ENCODE measurements at places on chromosomes 7 and 10.
A peak's percentile ranks its signal among the peaks of the same experiment; 100 is the strongest.

DNA sequence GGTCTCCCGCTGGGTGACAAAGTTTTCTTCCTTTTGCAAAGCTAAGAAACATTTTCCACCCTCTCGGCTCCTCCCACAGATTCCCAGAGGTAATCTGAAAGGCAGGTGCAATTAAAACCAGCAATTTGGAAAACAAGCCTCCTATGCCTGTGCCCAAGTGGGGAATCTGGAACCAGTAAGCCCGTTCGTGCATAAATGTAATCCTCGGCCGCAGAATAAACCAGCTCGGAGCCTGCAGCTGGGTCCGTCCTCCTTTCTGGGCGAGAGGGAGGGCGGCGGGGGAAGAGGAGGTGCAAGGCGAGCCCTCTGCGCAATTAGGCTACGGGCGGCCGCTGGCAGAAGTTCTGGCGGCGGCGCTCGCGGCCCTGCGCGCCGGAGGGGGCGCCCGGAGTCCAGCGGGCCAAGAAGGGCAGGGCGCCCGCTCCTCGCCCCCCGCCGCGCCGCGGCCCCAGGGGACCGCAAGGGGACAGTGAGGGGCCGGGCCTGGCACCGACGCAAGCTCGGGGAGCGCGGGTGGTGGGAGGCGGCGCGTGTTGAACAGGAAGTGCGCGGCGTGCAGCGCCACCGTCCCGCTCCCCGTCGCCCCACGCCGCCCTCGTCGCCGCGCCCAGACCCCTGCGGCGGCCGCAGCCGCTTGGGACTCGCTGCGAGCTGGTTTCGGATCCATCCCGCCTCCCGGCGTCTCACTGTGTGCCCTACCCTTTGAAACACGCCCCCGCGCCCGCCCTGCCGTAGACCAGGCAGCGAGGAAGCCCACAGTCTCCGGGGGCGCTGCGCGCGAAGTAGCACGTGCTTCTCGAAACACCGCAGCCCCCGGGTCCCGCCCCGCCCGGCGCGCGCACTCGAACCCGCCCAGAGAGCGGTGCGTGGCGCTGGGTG lies at the start of gene PRKAG2:
TSS of gene PRKAG2 (minus strand) at position 217 of the 879 bp plus-strand sequence. CDS start 495 bp downstream, outside the sequence.
- peak within 1 kb of the TSS; percentile 94 for H3K4me3 ChIP-seq
- H3K27ac ChIP-seq = peak within 1 kb of the TSS; percentile 88
- no peaks in the 10 kb centered on the region for H3K27me3 ChIP-seq
- peak; percentile 65 for DNase-seq

DNA sequence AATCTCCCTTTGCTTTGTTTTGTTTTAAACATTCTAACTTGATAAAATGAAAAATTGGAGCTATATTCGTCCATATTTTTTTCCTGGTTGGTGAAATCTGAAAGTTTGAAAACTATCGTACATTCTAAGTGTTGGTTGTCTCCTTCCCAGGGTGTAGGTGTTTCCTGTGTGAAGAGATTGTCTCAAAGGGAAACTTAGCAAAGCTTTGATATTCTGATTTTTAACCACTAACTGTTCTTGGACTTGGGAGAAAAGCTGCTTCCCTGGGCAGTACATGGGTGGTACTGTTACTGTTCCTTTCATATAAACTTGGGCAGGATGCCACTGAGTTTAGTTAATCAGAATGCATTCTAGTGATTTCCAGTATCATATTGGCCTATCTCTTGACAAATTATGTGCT lies 253.5 kb upstream of the LRGUK start:
- no peaks in the 10 kb centered on the region for H3K36me3 ChIP-seq
- no peaks in the 10 kb centered on the region for H3K27me3 ChIP-seq
- H3K4me1 ChIP-seq = no peaks in the 10 kb centered on the region
- no peak overlapping the region for H3K27ac ChIP-seq

DNA sequence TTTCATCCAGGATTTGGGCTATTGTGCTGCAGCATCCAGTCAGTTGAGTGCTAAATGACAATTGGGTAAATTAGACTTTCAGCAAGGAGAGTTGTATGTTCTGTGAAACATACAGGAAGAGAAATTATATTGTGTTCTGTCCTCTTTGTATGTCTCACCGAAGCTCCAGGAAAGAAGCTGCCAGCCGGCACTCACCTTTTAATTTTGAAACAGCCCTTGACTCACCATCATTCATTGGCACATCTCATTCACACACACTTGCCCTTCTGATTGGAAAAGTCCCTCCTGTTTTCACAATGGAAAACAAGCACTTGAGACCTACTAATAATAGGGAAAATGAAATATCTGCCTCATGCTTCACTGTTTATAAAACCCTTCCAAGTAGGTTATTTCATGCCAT lies 495.6 kb downstream of the RPS24 start:
- no peak for DNase-seq
- no peaks in the 10 kb centered on the region for H3K36me3 ChIP-seq
- H3K27ac ChIP-seq = no peak overlapping the region
- no peaks in the 10 kb centered on the region for H3K27me3 ChIP-seq
- H3K4me3 ChIP-seq = no peak overlapping the region

DNA sequence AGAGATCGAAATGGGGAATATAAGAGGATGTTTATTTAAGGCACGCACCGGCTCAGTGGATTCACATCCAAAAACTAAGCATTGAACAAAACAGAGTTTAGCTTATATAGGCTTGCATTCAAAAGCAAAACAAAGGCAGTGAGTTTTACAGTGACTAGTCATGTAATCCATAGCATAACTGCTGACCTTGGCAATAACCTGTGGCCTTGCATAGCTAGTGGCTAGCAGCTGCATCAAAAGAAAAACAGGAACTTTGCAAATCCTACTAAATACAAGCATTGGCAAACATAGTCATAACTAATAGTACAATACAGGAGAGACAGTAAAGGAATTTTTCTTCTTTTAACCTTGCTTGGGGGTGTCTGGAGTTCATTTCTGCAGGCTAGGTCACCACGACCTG lies 9.7 kb upstream of the ZNF485 start:
- DNase-seq = no peak
- H3K27ac ChIP-seq = no peak overlapping the region
- no peaks in the 10 kb centered on the region for H3K36me3 ChIP-seq
- H3K4me3 ChIP-seq = no peak overlapping the region

- DNase-seq = no peak
- H3K4me1 ChIP-seq = peaks cover 10% of the 10 kb centered on the region
- peaks cover 6% of the 10 kb centered on the region for H3K36me3 ChIP-seq
- H3K27ac ChIP-seq = no peak overlapping the region
Measured at GRCh38 chr10:69375307-69376151, 41.2 kb downstream of the TACR2 start.

GRCh38 chr7:49639808-49640207 lies 133.6 kb upstream of the VWC2 start:
- no peaks in the 10 kb centered on the region for H3K27me3 ChIP-seq
- H3K36me3 ChIP-seq = no peaks in the 10 kb centered on the region
- no peak overlapping the region for H3K27ac ChIP-seq
- no peak overlapping the region for H3K4me3 ChIP-seq
- DNase-seq = no peak

GRCh38 chr7:47496056-47496665 lies 85.8 kb downstream of the TNS3 start:
- no peak overlapping the region for H3K27ac ChIP-seq
- H3K36me3 ChIP-seq = no peaks in the 10 kb centered on the region
- no peak for DNase-seq
- H3K4me1 ChIP-seq = peaks cover 49% of the 10 kb centered on the region
- H3K27me3 ChIP-seq = no peaks in the 10 kb centered on the region
- no peak overlapping the region for H3K4me3 ChIP-seq

GRCh38 chr7:28759475-28759971 lies 198.6 kb downstream of the TRIL start:
- H3K36me3 ChIP-seq = no peaks in the 10 kb centered on the region
- no peaks in the 10 kb centered on the region for H3K27me3 ChIP-seq
- no peak overlapping the region for H3K27ac ChIP-seq

GRCh38 chr10:88065383-88066049 lies 202.1 kb downstream of the PTEN start:
- H3K36me3 ChIP-seq = no peaks in the 10 kb centered on the region
- H3K4me3 ChIP-seq = no peak overlapping the region
- H3K4me1 ChIP-seq = peaks cover 26% of the 10 kb centered on the region
- DNase-seq = no peak

GRCh38 chr7:25857376-25858067 lies 294.5 kb upstream of the NFE2L3 start:
- no peaks in the 10 kb centered on the region for H3K36me3 ChIP-seq
- H3K27me3 ChIP-seq = peaks cover 100% of the 10 kb centered on the region
- DNase-seq = no peak
- peaks cover 4% of the 10 kb centered on the region for H3K4me1 ChIP-seq
- H3K4me3 ChIP-seq = peak overlapping the region; percentile 34

GRCh38 chr7:34075523-34076370 lies 170.4 kb downstream of the BMPER start:
- H3K4me1 ChIP-seq = peaks cover 8% of the 10 kb centered on the region
- no peak overlapping the region for H3K27ac ChIP-seq
- H3K27me3 ChIP-seq = no peaks in the 10 kb centered on the region
- no peaks in the 10 kb centered on the region for H3K36me3 ChIP-seq

- no peak overlapping the region for H3K27ac ChIP-seq
- H3K27me3 ChIP-seq = no peaks in the 10 kb centered on the region
- H3K36me3 ChIP-seq = no peaks in the 10 kb centered on the region
- no peak for DNase-seq
- H3K4me1 ChIP-seq = no peaks in the 10 kb centered on the region
- H3K4me3 ChIP-seq = no peak overlapping the region
Measured at GRCh38 chr7:149780056-149780455, 6.7 kb upstream of the ZNF467 start.

GRCh38 chr10:10528563-10528910 lies 489.1 kb upstream of the CELF2 start:
- DNase-seq = no peak
- no peaks in the 10 kb centered on the region for H3K27me3 ChIP-seq
- H3K27ac ChIP-seq = no peak overlapping the region
- no peaks in the 10 kb centered on the region for H3K36me3 ChIP-seq
- H3K4me3 ChIP-seq = no peak overlapping the region
- no peaks in the 10 kb centered on the region for H3K4me1 ChIP-seq

GRCh38 chr10:44995914-44996669 lies 4.6 kb upstream of the ZNF22 start:
- H3K27ac ChIP-seq = peak overlapping the region; percentile 97
- no peak overlapping the region for H3K4me3 ChIP-seq
- H3K27me3 ChIP-seq = no peaks in the 10 kb centered on the region
- H3K4me1 ChIP-seq = peaks cover 93% of the 10 kb centered on the region

DNA sequence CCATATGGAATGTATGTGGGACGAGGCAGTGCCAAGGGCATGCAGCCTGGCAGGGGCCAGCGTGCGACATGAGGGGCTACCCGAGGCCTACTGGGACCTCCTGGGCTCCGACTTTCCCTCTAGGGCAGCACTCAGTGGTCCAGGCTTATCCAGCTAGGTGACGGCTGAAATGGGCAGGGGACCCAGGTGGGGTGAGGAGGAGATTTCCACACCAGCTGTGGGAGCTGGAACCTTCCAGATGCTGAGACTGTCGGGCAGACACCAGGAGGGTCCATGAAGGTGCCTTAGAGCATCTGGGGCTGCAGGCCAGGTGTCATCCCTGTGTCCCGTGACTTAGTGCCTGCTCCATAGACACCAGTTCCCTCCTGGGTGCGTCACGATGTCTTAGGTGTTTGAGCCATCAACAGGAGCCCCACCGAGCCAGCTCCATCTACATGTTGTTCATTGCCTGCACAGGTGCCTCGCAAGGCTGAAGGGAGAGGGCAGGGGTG lies 13.4 kb downstream of the ZNF316 start:
- no peak for DNase-seq
- no peaks in the 10 kb centered on the region for H3K27me3 ChIP-seq
- H3K36me3 ChIP-seq = peaks cover 5% of the 10 kb centered on the region
- H3K4me1 ChIP-seq = no peaks in the 10 kb centered on the region

GRCh38 chr7:27079234-27079975 lies 16.4 kb downstream of the HOXA1 start:
- no peak overlapping the region for H3K27ac ChIP-seq
- no peaks in the 10 kb centered on the region for H3K27me3 ChIP-seq
- no peak for DNase-seq
- H3K36me3 ChIP-seq = no peaks in the 10 kb centered on the region
- H3K4me3 ChIP-seq = no peak overlapping the region
- H3K4me1 ChIP-seq = no peaks in the 10 kb centered on the region

DNA sequence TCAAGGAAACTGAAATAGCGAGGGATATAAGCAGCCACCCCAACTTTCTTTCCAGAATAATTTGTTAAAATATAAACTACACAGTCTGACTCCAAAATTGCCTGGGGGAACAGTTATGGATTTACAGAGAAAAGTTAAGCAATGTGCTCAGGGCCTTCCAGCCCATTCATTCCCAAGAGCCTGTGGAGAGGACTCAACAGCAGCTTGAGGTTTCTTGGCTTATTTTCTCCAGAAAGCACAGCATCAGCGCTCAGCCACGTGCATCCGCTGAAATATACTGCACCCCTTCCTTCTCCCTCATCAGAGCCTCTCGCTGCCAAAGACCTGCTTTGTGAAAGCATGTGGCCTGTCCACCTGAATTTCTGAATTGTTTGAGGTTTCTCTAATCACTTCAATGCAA lies 375.2 kb upstream of the VWC2 start:
- H3K27me3 ChIP-seq = no peaks in the 10 kb centered on the region
- H3K4me1 ChIP-seq = no peaks in the 10 kb centered on the region
- H3K4me3 ChIP-seq = no peak overlapping the region
- H3K36me3 ChIP-seq = no peaks in the 10 kb centered on the region
- no peak overlapping the region for H3K27ac ChIP-seq

DNA sequence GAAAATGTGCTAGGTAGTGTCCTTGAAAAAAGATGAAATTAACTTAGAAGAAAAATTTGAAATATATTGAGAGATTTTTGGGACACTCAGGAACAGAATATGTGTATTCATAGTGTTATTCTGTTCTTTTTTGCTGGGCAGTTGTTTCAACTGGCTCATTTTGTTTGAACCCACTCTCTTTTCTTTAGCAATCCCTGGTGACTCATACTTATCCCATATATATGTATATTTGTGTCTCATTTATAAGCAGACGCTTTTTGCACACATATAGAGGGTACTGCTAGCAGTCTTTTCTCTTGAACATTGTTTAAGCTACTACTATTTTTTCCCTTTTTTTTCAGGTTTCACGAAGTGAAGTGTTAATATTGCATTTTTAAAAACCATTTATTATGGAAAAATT lies 1.9 kb downstream of the EXOC6 start:
- H3K27me3 ChIP-seq = no peaks in the 10 kb centered on the region
- no peak for DNase-seq
- peaks cover 5% of the 10 kb centered on the region for H3K4me1 ChIP-seq
- H3K36me3 ChIP-seq = no peaks in the 10 kb centered on the region

DNA sequence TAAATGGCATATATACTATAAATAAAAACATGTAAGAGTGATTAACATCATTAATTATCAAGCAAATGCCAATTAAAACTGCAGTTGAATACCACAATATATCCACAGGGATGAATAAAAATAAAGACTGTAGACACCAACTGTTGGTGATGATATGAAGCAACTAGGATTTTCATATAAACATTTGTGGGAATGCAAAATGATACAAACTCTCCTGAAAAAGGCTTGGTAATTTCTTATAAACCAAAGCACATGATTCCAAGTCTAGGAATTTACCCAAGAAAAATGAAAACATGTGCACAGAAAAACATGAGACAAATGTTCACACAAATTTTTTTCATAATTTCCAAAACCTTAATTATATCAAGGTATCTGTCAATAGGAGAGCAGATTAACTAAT lies 448.1 kb downstream of the ETV1 start:
- H3K27ac ChIP-seq = no peak overlapping the region
- no peak for DNase-seq
- no peaks in the 10 kb centered on the region for H3K27me3 ChIP-seq
- no peak overlapping the region for H3K4me3 ChIP-seq

- DNase-seq = no peak
- no peaks in the 10 kb centered on the region for H3K27me3 ChIP-seq
- no peaks in the 10 kb centered on the region for H3K4me1 ChIP-seq
- no peak overlapping the region for H3K27ac ChIP-seq
Measured at GRCh38 chr10:2262333-2262732, 525.0 kb upstream of the ADARB2 start.

Data from tibial nerve (tissue), 4 donors.